ENCODE measurements at places on chromosomes 3 and 15.

DNA sequence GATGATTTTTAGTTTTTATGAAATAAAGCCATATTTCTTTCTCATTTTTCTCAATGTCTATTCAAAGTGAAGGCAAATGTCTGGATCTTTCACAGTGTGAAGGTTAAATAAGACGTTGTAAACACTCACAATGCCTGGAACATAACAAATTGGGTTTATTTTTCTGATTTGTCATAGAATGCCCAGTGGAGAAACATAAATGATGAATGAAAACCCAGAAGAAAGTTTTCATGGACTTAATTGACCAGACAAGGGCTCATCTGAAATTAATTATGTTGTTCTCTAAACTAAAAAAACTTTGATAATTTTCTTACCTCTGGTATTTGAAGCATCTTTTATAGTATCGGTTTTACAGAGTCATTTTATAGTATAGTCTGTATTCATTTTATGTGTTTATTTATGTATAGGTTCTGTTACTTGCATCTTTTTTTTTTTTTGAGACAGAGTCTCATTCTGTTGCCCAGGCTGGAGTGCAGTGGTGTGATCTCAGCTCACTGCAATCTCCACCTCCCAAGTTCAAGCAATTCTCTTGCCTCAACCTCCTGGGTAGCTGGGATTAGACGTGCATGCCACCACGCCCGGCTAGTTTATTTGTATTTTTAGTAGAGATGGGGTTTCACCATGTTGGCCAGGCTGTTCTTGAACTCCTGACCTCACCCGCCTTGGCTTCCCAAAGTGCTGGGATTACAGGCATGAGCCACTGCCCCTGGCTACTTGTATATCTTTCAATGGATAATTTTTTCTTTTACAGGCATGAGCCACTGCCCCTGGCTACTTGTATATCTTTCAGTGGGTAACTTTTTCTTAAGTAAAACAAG lies 15.1 kb upstream of the BNIP2 start:
- DNase-seq, result no peak

GRCh38 chr3:46351646-46352045 lies 2.3 kb upstream of the CCR2 start:
- DNase-seq, result peak; percentile 5

DNA sequence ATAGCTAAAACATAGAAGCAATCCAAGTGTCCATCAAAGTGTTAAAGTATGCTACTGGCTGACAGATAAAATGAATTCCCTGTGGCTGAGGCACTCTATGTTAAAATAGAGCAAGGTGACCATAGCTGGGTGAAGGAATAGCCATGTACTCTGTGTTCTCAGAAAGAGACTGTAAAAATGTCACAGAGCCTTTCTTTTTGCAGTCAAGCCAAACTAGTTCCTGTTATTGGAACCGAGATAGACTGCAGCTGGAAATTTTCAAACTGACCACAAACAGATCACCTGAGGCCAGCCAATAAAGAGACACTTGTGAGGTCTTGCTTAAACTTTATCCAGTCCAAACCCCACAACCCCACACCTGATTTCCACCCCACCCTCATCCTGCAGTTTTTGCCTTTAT lies 422.8 kb upstream of the NAALADL2 start:
- no peak for DNase-seq

- DNase-seq, result no peak
These were observed 27.5 kb upstream of the TM4SF19 start for GRCh38 chr3:196365736-196366135.

- no peak for DNase-seq
These were observed 57.9 kb downstream of the ST3GAL6 start for GRCh38 chr3:98821063-98821462.

- no peak for DNase-seq
These were observed 164.2 kb downstream of the ERC2 start for GRCh38 chr3:56304069-56304468.

DNA sequence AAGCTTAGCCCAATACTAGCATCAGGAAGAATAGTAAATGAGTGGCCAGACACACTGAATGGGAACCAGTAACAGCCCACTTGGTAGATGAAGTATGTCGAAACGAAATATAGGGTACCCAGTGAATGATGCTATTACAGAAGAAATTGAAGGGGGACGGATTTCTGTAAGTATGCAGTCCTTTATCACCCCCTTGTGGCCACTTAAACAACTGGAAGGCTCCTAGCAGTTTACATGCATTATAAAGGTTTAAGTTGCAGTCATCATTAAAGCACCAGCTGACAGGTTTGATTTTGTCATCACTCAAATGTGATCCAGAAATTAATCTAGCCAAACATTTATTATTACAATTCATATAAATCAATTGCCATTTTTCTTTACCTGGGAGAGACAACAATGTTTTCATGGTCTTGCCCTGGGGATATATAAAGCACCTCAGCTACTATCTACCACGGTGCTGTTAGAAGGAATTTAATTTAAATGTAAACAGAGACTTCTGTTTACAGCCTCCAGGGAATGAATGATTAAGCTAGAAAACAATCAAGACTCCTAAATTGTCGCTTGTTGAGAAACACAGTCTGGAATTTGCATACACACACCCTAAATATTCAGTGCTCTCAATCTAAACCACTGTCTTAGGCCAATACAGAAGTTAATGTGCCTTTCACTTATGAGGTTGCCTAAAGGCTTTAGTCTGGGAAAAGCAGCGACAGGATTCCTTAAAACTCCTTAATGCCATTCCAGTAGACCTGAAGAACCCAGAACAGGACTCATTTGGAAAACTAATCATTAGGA lies 7.8 kb downstream of the EIF1B start:
- DNase-seq, result peak; percentile 71

DNA sequence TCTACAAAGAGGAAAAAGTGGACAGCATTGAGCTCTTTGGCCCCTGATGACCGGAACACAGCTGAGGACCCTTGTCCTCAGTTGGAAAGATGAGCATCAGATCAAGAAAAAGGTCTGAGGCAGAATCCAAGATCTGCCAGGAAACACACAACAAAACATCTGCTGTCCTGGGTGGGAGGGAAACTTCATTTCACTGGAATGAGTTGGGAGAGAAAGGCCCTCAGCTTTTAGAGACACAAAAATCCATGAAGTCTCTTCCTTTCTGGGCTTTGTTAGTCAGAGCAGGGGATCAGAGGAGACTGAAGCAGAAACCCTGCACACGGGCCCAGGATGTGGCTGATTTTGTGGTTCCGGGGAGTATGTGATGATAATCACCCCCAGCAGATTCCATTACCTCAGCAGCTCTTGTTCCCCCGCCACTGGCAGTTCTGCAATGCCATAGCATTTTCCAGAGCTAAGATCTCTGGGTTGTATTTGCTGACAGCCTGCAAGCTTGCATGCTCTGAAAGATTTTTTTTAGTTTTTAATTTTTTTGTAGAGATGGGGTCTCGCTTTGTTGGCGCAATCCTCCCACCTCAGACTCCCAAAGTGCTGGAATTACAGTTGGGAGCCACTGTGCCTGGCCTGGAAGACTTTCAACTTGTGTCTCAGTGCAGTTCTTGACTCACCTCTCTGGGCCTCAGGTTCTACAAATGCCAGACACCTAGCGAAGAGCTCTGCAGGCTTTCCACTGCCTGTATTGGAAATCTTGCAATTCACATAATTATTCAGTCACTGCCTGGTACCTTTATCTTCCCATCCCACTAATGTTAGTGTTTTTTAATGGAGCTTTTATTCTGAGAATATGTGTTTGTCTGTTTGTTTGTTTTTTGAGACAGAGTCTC lies 5.8 kb upstream of the TATDN2 start:
- DNase-seq, result no peak

GRCh38 chr3:23232854-23233253 lies 29.7 kb downstream of the UBE2E2 start:
- DNase-seq, result no peak

DNA sequence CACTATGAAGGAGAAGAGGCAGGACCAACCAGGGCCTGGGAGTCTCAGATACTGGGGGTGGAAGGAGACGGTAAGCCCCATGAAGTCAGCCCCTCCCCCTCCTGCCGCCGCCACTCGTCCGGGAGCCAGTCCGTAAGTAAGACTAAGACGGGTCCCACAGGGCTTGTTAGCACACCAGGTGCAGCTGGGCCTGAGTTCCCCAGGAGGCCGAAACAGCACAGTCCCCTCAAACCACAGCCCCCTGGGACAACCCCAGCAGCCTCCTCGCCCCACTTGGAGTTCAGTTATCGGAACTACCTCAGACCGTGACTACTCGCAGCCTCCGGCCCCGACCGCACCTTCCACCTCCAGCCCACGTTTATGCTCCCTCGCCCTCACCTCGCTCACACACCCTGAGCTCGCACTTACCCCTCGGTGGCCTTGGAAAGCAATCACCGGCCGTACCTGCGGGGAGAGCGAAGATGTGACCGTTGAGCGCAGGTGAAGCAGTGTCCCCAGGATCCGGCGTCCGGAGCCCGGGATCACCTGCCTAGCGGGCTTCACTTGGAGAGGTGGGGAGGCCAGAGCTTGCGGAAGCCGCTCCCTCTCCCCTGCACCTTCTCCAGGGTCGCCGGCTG lies 557 bp downstream of the ELL3 start:
- DNase-seq, result peak; percentile 40

GRCh38 chr3:158431829-158432228 lies 139.2 kb upstream of the MLF1 start:
- DNase-seq, result no peak

GRCh38 chr3:194548346-194549321 lies 61.8 kb upstream of the ATP13A3 start:
- no peak for DNase-seq

DNA sequence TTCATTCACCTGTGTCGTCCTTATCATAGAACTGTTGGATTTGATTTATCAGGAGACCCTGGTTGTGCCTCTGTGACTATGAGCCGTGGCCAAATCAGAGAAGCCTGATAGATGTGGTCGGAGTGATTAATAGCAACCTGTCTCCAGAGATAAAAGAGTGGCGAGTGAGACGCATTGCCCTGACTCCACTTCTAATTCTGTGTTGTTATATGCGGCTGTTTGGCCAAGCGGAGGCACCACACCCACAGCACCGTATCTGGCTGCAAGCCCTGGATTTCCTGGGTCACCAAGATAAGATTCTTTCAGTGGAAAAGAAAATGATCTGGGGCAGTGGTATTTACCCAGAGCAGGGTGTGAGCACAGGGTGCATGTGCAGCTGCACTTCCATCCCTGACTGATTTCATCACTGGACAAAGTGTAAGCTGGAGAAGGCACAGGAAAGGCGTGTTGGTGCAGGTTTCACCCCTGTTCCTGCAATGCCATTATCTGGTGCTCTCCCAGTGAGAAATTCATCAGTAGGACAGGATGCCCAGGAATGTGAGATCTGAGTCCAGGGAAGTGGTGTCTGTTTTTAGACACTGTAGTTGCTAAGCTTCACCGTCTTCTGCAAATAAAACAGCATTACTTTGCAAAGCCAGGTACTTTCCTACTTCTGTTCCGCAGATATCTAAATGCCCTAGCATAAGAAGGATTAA lies 84.6 kb downstream of the CD47 start:
- peak; percentile 24 for DNase-seq

GRCh38 chr3:54053211-54053610 lies 69.1 kb upstream of the CACNA2D3 start:
- no peak for DNase-seq

DNA sequence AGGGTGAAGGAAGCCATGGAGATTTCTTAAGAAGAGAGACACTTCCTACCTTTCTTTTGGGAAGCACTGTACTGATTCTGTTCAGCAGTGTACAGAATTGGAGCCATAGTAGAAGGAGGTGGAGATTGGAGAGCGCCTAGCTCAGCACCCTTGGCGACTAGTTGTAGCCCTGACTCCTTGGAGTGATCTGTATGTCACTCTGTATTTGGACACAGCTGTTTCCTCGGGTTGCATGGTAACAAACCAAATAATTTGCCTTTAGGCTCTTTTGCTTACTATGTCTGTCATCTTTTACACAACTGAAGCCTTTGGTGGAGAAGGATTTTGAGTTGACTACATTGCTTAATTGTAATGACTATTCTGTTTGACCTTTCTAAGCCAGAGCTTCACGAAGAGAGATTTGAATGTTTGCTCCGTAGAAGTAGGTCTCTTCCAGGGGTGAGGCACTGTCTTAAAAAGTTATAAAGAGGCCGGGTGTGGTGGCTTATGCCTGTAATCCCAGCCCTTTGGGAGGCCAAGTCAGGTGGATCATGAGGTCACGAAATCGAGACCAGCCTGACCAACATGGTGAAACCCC lies 77.1 kb downstream of the AKAP13 start:
- DNase-seq, result no peak

GRCh38 chr3:14837186-14837877 lies 18.6 kb downstream of the FGD5 start:
- DNase-seq, result no peak

- DNase-seq, result peak; percentile 98
These were observed 15.2 kb downstream of the SSUH2 start for GRCh38 chr3:8629151-8630021.

DNA sequence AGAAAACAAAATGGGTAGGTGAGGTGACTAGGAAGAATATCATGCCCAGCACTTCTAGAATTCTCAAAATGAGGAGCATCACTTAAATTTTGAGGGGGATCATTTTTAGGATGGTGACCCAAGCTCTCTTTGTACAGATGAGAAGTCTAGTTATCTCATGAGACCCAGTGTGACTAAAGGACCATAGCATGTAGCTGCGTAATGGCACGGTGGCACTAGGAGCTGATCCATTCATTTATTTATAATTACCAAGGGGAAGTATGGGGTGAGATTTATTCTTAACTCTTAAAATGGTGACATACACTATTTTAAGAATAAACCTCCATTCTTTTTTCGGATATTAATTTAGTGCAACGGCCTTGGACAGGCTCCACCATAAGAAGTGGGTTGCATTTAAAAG lies 8.3 kb downstream of the IQGAP1 start:
- DNase-seq, result no peak

DNA sequence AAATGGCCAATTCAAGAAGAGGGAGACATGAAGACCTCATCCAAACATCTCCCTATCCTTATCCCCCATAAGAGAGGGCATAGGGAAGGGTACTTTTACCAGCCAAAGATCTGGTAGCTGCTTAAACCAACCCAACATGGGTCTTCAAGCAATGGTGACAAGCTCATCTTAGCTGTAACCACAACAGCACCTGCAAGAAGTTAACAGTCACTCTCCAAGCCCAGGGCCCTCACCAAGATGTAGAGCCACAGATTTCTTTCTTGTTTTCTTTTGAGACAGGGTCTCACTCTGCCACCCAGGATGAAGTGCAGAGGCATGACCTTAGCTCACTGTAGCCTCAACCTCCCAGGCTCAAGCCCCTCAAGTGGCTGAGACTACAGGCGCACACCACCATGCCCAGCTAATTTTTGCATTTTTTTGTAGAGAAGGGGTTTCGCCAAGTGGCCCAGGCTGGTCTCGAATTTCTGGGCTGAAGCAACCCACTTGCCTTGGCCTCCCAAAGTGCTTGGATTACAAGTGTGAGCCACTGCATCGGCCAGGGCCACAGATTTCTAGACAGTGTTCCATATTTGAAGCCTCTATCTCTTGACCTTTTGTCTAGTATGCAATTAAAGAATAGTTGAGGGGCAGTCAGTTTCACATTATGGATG lies 57.1 kb downstream of the DHX30 start:
- no peak for DNase-seq
